ENCODE measurements at places on chromosomes 1 and 21. TPM values are rescaled to one million over a fixed set of nuclear protein-coding genes. Genes with fewer than 3 reads are reported as not detected.

DNA sequence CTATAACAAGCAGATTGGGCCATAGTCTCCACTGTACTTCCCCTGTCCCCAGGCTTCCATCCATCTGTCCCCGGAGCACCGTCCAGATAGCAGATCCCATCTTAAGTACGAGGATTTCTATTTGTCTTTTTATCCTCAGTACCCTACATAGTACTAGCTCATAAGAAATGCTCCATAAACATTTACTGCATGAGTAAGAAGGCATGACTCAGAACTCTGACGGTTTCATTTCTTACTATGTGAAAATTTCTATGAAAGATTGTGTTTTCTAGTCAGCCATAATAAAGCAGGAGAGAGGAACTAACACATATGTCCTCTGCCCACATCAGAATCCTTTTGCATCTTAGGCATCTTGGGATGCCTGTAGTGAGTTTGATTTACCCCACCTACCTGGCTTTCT, 49.5 kb downstream of the CHD1L start:
- DNase-seq, result no peak

DNA sequence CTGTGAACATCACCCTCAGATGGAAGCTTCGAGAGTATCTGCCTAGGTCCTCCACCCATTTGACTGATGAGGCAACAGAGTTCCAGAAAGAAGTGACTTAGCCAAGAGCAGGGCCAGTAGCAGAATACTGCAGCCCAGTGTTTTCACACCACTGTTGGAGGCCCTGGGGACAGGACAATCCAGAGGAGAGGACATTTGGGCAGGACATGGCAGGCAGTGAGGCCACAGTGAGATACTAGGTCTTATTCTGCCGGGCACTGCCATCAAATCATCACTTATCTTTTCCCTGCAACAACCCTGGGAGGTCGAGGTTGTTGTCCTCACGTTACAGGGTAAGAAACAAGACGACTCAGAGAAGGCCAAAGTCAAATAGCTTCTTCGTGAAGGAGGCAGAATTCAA, 5.5 kb upstream of the FOXO6 start:
- DNase-seq, result no peak

GRCh38 chr1:66160719-66161118, 368.0 kb downstream of the PDE4B start:
- no peak for DNase-seq

GRCh38 chr1:204348722-204349121, 11.0 kb downstream of the PLEKHA6 start:
- peak; percentile 81 for DNase-seq

GRCh38 chr1:100349246-100349645, 3.1 kb upstream of the CDC14A start:
- no peak for DNase-seq

DNA sequence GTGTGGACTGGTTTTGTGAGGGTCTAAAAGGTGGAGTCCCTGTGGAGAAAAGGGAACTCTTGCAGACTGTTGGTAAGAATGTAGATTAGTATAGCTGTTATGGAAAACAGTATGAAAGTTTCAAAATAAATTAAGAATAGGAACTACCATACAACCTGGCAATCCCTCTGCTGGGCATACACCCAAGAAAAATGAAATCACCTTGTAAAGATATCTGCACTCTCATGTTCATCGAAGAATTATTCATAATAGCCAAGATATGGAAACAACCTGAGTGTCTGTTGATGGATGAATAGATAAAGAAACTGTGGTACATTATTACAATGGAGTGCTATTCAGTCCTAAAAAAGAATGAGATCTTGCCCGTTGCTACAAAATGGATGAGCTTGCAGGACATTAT, 109.6 kb downstream of the TBX19 start:
- DNase-seq, result no peak

DNA sequence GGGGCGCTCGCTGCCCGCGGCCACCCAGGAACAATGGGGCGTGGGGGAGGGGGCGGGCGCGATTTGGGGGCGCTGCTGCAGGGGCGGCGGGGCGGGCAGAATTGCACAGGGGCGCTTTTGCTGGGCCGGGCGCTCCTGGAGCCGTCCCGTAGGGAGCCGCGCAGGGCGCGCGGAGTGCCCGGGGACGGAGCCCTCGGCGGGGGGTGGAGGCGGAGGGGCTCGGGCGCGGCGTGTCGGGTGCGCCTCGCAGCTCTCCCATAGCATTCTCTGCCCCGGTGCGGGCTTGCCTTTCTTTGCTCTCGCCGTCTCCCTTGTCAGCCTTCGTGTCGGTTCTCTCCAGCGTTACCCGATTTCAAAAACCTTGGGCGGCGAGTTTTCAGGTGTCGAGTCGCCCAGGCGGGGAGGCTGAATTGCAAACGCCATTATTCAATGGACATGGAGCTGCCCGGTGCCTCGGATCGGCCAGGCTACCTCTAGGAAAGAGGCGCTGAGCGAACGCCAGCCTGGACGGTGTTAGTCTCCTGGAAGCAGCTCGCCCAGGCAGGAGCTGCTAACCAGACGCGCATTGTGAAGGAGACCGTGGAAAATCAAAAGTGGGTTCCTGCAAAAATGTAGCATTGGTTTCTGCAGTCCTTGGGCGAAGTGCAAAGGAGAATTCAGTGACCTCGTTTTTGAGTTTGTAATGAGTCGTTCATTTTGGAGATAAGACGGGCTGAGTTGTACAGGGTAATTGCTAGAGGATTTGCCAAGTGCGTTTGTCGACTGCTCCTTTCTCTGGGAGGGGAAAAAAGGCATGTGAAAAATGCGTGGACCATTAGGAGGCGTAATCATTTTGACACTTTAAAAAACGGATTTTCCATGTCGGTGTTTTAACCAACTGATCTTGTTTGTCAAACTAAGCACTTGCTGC, 626 bp downstream of the CXADR start:
- DNase-seq, result no peak

GRCh38 chr1:46056325-46056724, 76.1 kb downstream of the PIK3R3 start:
- no peak for DNase-seq

- no peak for DNase-seq
These were observed 186.5 kb upstream of the CSF3R start for GRCh38 chr1:36669262-36669661.

DNA sequence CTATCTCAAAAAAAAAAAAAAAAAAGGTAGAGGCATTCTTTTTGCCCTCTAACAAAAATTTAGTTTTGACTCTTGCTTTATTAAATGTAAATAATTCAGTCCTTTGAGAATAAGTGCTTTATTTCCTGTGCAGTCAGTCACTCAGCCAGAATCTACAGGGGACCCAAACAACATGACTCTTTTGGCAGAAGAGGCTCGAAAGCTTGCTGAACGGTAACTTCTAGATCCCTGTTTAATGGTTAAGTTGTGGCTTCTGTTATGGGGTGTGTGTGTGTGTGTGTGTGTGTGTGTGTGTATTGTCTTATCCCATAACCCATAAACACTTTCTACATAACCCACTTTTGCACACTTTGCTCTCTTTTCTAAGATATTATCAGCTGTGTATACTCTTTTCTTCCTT, 54.9 kb upstream of the LAMC2 start:
- no peak for DNase-seq

DNA sequence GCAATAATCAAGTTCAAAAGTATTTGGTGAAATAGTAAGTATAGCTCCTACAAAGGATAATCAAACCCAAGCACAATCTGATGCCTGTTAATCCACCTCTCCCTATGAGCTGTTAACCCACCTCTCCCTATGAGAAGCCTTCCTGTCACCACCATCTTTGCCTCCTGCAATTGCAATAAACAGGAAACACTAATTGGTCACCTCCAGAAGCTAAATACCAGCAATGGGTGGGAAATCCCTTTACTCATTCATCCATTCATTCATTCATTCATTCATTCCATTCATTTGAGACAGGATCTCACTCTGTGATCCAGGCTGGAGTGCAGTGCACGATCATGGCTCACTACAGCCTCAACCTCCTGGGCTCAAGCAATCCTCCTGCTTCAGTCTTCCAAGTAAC, 132.8 kb downstream of the RERE start:
- no peak for DNase-seq

GRCh38 chr1:157724537-157725220, 24.1 kb upstream of the FCRL3 start:
- DNase-seq, result no peak

DNA sequence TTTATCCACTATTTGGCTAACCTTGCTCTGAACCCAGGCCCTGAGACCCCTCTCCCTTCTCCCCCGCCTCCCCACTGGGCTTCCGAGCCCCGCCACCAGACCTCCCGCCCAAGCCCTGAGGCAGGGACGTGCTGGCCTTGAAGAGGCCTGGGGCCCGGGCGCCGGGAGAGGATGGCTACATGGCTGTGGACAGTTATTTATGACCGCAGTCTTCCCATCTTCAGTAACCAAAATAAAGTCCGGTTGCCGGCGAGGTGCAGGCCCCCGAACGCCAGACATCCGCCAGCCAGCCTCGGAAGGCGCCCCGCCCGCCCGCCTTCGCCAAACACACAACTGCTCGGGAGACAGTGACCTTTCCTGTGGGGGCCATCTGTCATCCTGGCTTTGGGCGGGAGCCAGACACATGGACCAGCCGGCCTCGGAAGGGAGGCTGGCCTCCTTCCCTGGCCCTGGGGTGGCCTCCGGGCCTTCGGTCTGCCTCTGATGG, 69.0 kb downstream of the DHRS3 start:
- peak; percentile 89 for DNase-seq

DNA sequence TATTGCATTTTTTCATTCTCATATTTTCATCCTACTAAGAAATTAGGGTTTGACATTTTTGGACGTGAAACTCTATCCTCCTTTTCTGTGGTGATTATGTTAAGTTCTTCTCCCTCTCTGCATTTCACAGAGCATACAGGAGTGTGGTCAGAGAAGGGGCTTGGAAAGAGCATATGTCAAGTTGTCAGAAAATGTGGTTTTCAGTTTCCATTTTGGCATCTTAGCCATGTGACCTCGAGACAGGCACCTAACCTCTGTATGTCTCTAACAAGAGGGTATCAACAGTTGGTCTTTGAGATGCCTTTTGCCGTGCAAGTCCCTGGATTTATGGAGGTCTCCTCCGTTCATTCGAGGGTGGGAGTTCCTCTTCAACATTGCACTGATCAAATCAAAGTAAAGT, 140.7 kb downstream of the CYYR1 start:
- DNase-seq, result no peak

- DNase-seq, result no peak
These were observed 64.3 kb downstream of the TAS1R2 start for GRCh38 chr1:18795002-18795689.

GRCh38 chr1:110771245-110772022, 96.7 kb upstream of the KCNA3 start:
- no peak for DNase-seq

DNA sequence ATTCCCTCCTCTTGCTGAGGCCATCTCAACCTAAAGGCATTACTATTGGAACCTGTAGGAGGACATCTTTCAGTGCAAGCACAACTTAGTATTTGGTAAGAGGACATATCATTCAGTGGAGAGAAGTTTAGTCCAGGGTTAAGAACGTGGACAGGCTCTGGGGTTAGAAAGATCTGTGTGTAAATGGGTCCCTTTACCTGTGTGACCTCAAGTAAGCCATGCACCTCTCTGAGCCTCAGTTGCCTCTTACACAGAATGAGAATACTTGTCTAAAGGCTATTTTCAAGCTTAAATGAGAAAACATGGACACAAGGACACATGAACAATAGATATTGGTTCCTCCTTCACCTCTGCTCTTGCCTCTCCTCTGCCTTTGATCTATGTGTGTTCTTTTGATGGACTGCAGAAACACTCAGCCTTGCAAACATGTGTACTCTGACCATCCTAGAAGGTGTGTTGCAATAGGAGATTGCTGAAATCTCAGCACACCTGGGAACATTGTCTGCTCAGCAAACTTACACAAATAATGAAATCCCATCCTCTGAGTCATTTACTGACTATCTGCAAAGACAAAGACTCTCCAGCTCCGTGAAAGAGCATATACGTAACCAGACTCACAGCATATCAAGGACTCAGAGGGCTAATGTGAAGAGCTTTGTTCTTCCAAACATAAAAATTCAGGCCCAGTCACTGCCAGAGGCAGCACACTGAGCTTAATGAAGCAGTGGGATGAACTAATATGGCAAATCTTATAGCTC, 143.8 kb downstream of the DAB1 start:
- DNase-seq, result no peak

- no peak for DNase-seq
These were observed 104.4 kb downstream of the TM2D1 start for GRCh38 chr1:61620536-61620935.

GRCh38 chr21:42644223-42645208, 8.9 kb upstream of the PDE9A start:
- DNase-seq, result no peak

DNA sequence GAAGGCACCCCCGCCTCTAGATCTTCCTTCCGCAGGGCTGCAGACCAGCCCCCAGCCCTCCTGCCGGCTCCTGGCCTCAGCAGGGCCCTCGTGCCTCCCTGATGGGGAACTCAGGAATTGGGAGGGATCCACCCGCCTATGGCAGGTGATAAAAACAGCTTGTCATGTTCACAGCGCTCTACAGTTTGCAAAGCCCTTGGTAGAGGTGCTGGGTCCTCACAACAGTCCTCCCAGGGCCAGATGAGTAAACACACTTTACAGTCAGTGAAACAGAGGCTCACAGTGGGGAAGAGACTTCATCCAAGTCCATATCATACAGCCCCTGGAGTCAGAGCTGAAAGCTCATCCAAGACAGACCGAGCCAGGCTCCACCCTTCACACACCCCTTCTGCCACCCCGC, 97.0 kb upstream of the IFFO2 start:
- DNase-seq, result no peak

- no peak for DNase-seq
These were observed 358.4 kb upstream of the SGIP1 start for GRCh38 chr1:66175581-66175980.

DNA sequence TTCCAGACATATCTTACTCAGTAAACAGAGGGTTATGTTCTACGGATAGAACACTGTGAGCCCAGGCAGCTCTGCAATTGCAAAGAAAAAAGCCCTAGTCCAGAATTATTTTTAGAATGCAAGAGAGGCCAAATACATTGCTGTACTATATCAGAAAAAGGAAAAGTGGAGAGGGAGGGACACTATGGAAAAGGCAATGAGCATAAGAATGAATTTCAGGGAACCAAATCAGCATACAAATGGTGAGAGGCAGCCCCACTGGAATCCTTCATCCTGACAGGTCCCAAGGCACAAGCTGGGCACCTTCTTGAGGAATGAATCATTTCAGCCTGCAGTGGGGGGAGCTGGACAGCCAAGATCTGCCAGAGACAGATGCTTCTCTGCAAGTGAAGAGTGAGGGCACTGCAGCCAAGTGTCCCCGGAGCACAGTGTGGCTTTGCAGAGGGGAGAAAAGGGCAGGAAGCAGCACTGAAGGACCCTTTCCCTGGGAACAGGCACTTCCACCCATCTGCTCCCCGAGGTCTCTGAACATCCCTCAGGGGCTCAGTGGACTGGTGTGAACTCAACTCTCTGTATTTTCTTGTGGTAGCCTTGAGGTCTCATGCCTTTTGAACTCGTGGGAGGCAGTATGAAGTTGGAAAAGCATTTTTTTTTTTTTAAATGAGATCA, 115.6 kb downstream of the XCL2 start:
- peak; percentile 67 for DNase-seq

Gene TBX19
- 0.56 TPM for total RNA-seq

Gene CNR2
- total RNA-seq, result 0.08 TPM

Gene INSRR
- total RNA-seq, result not detected

Gene LRRC3
- total RNA-seq, result 0.24 TPM

Gene GUCA2B
- not detected for total RNA-seq

Gene CYP4A11
- total RNA-seq, result not detected

Gene NUDT17
- 1.4 TPM for total RNA-seq

Gene ACTA1
- total RNA-seq, result 8,109 TPM

Gene DNM3
- total RNA-seq, result 0.86 TPM

Gene NDUFS2
- total RNA-seq, result 232 TPM

Gene HCN3
- total RNA-seq, result 0.32 TPM

Gene TMEM39B
- 7.9 TPM for total RNA-seq

Data from psoas muscle (tissue), 8 donors.